ENCODE measurements at places on chromosomes 7 and 10. TPM values are rescaled to one million over a fixed set of nuclear protein-coding genes. Genes with fewer than 3 reads are reported as not detected.

Gene AKR1C3
- 8.6 TPM for polyA plus RNA-seq

Gene GPR15LG
- not detected for polyA plus RNA-seq

Gene CYP3A5
- polyA plus RNA-seq, result 1.6 TPM

Gene WNT16
- not detected for polyA plus RNA-seq

DNA sequence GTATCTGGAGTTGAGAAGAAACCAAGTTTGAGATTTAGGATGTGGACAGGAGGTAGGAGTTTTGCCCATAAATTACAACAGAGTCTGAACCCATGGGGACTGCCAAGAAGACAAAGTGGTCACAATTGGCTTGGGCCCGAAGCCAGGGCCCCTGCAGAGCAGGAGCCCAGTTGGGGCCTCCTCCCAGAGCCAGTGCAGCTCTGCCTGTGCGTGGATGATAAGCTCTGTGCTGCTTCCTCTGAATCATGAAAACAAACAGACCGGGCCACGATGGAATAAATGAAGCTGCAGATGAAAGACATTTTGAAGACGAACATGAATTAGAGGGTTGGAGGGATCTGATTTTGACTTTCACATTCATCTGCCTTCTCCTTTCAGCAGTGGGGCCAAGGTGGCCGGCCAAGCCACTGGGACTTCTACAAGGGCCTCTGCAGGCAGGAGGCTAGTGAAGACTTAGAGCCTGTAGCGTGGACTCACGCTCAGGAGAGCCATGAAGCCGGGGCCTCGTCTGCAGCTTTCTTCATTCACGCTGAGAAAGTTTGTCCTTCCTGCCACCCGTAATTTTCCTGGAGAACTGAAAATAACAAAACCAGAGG, 156.8 kb upstream of the LYZL1 start:
- DNase-seq, result no peak

- DNase-seq, result peak; percentile 16
These were observed at the start of gene SEMA3E for GRCh38 chr7:83648464-83649241. SEMA3E (minus strand) TSS chr7:83649139.

GRCh38 chr7:151246102-151246850, 2.2 kb downstream of the SMARCD3 start:
- DNase-seq, result no peak

DNA sequence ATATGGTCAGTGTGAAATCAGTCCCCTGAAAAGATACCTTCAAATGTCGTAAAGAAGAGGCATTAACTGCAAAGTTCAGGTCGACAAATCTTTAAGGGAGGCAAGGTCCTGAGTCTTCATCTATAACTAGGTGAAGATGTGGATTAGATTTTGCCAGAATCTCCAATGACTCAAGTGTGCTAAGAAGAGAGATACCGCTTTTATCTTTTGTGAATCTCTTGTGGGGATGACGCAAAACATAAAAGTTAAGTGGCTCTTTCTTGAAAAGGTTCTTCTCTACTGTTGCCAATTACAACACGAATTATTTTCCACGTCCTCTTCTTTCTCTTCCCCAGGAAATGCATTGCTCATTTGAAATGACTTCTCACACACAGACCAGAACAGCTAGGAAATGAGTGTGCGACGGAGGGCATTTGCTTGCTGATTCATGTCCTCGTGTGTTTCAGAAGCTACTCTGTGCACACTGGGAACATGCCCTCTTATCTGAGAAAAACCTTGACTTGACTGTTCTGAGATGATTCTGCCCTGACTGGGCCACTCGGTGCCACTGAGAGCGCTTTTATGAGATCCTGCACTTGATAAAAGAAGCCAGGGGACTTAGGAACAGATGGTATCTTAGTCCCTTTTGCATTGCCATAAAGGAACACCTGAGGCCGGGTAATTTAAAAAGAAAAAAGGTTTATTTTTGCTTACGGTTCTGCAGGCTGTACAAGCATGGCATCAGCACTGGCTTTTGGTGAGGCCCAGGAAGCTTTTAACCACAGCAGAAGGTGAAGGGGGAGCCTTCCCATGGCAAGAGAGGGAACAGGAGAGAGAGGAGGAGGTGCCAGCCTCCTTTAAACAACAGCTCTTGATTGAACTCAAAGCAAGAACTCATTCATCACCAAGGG, 169.5 kb upstream of the PFKP start:
- DNase-seq, result no peak

DNA sequence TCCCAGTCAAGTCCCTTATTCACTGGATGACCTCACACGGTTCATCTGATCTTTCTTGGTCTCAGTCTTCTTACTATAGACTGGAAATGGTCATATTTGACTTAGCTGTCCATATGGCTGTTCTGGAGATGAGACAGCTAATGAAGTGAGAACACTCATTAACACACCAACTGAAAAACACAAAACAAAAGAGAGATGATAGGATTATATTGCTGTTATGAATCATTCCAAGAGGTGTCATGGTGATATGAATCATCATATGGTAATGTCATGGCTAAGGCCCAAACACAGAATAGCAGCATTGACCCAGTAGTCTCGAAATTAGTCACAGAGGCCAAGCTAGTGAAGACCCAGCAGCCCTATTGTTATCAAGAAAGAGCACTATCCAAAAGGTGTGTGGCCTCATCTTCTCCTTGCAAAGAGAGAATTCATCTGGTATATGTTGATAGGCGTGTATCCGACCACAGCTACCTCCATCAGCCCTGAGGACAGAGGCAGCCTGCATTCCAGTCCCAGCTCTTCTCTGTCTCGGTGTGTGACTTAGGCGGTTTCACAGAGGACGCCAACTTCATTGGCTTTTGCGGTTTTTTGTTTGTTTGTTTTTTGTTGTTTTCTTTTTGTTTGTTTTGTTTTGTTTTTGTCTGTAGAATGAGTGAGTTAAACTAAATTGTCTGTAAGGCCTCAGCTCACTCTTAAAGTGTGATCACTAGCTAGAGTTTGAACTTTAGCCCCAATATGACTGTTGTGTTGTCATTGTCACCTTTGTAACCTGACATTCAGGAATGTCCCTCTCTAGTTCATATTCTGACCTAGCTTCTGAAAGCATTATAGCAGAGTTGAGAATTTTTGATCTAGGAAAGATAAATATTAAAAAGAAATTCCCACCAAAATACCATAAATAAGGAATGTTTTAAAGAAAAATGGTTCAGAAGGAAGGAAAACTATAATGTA, 97.4 kb upstream of the PDCD4 start:
- no peak for DNase-seq

- no peak for DNase-seq
These were observed 764.6 kb downstream of the PHTF2 start for GRCh38 chr7:78563191-78563590.

- no peak for DNase-seq
These were observed 30.9 kb downstream of the SCIN start for GRCh38 chr7:12601302-12601869.

DNA sequence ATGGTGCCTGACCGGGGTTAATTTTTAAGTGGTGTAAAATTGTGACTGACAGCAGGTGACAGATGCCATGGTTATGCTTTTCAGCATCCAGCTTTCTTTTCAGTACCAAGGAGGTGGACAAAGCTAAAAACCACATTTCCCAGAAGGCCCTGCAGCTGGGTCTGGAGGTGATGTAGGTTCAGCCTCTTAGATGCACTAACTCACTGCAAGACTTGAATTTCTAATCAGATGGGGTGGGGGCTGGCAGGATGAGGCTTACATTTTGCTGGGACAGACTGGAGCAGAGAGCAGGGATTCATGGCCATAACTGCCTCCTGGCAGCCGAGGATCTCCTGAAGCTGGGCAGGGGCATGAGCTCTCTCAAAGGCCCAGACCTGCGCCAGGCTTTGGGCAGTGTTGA, 52.4 kb downstream of the PDIA4 start:
- no peak for DNase-seq

DNA sequence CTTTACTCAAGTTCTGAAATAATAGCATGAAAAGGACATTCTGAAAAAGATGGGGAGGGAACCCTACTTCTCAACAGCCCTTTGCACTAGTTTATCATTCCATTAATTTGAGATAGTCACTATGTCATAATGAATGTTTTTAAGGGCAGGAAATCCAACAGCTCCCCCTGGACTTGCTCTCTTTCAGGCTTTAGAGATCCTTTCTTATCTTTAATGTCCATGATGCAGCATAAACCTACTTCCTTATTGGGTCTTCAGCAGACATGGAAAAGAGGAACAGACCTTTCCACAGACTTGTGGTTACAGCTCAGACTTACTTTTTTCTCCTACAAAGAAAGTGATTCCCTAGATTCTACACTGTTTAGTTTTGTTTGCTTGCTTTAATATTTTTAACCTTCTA, 87.3 kb downstream of the IDE start:
- DNase-seq, result no peak

DNA sequence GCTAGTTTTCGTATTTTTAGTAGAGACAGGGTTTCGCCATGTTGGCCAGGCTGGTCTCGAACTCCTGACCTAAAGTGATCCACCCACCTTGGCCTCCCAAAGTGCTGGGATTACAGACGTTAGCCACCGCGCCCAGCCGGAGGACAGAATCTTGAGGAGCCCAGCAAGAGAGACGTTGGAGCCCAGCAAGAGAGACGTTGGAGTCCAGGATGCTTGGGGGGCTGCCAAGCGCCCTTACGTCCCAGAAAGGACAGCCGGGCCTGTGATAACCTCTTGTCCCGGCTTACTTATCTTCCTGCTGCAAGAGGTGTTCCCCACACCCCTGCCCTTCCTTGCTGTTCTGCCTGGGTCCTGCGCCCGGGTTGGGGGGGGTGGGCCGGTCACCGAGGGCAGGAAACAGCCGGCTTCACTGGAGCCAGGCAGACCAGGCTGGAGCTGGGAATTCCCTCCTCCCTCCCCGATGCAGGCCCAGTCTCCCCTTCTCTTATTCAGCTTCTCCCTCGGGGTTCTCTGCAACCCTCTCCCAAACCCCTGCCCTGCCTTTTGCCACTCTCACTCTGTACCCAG, 1.9 kb upstream of the EPHB4 start:
- DNase-seq, result no peak

GRCh38 chr7:124452186-124452585, 313.4 kb downstream of the GPR37 start:
- no peak for DNase-seq

DNA sequence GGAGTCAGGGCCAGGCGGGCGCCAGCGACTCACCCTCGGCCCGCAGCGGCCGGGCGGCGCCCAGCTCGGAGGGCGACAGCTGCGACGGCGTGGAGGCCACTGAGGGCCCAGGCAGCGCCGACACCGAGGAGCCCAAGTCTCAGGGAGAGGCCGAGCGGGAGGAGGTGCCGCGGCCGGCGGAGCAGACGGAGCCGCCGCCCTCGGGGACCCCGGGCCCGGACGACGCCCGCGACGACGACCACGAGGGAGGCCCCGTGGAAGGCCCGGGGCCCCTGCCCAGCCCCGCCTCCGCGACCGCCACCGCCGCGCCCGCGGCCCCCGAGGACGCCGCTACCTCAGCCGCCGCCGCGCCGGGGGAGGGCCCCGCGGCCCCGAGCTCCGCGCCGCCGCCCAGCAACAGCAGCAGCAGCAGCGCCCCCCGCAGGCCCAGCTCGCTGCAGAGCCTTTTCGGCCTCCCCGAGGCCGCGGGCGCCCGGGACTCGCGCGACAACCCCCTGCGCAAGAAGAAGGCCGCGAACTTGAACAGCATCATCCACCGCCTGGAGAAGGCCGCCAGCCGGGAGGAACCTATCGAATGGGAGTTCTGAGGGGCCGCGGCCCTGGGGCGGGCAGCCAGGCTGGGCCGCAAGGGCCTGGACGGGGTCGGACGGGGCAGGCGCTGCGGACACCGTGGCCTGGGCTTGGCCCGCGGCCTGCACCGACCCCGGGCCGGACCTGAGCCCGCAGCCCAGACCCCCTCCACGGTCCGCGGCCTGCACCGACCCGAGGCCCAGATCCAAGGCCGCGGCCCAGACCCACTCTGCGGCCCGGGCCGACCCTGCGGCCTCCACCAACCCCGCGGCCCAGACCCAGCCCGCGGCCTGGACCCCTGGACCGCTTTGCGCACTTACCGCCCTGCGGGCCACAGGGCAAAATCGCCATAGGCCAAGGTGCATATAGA, 37.9 kb upstream of the SH2B2 start:
- DNase-seq, result no peak

DNA sequence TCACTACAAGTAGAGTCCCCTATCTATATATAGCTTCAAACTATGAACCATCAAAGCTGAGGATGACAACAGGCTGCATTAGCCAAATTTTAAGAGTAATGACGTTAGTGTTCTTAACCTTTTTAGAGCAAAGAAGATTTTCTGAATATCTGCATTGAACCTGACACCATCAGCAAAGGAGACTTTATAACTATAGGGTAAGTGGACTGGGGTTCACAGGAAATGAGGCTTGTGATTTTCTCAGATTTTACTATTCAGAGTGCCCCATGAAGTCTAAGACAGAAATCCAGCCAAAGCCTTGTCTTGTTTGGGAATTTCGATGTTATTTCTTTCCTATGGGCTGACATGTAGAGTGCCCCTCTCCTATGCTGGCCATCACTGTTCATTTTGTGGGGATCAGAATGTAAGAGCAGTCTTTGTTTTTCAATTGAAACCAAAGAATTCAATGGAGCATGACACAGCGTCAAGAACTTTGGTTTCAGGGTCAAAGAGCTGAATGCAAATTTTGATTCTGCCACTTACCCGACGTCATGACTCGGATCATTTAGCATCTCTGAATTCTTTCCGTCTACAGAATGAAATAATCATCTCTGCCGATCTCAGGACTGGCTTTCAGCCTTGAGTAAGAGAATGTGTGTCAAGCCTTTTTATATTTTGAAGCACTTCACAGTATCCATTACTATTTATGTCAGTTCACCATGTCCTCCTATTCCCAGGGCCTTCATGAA, 52.7 kb downstream of the DENND11 start:
- DNase-seq, result no peak

GRCh38 chr10:77180794-77181193, 456.8 kb downstream of the KCNMA1 start:
- no peak for DNase-seq

- DNase-seq, result no peak
These were observed 144.1 kb downstream of the PIP4K2A start for GRCh38 chr10:22570234-22570633.

Measured in left renal pelvis (tissue), 4 donors.